ENCODE measurements at places on chromosomes 6 and 20. TPM values are rescaled to one million over a fixed set of nuclear protein-coding genes. Genes with fewer than 3 reads are reported as not detected.
A peak's percentile ranks its signal among the peaks of the same experiment; 100 is the strongest.

FAM8A1 gene
- total RNA-seq, result 28.1 TPM

TGM3 gene
- not detected for total RNA-seq

SLC12A5 gene
- 0.94 TPM for total RNA-seq

MCM3 gene
- 30.5 TPM for total RNA-seq

DNA sequence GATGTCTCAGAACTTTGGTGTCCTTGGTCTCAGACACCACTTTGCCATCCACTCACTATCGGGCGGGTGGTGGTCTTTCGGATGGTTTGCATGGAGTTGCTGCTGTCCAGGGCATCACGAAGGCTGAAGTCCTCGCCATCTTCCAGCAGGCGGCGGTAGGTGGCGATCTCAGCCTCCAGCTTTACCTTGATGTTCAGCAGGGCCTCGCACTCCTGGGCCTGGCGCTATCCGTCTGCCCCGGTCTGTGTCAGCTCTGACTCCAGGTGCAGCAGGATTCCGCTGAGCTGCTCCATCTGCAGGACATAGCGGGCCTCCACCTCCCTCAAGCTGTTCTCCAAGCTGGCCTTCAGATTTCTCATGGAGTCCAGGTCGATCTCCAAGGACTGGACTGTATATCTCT, 36.0 kb downstream of the ZNF311 start:
- DNase-seq, result no peak

- peak; percentile 29 for DNase-seq
Measured at GRCh38 chr6:133062696-133063306, 178.4 kb upstream of the EYA4 start.

- no peak for DNase-seq
Measured at GRCh38 chr6:31058128-31058894, 48.0 kb downstream of the MUC22 start.

DNA sequence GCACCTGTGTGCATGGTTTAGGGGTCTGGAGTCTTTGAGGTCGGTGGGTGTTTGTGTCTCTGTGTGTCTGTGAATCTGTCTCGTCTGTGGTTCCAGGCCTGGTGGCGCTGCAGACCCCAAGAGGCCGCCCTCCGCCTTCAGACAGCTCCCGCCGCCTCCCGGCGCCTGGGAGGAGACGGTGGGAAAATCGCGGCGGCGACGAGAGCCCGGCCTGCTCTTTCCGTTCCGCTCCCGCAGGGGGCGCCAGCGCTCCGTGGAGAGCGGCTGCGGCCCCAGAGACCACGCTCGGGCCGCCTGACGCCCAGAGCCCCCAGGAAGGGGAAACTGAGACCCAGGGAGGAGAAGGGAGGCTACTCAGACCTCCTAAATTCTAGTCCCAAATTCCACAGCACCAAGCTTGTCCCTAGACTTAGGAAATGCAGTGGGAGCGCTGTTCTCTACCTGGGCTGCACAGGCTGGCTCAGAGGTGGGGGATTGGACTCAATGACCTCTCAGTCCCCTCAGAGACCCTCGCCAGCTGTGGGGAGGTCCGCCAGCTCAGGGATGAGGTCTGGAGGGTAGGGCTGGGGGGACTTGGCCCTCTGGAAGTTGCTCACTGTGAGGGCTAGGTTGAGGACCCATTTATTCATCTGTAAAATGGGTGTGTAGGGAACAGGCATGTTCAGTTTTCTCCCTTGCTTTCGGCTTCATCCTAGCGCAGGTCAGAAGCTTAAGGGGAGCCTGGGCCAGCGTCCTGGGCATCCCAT, 36.9 kb upstream of the BLCAP start:
- no peak for DNase-seq

Measured in aorta (tissue), 5 donors.